ENCODE measurements at places on chromosomes 16 and 17.

GRCh38 chr17:81961087-81961511 is at the start of gene NOTUM:
Gene NOTUM (minus strand): TSS chr17:81961187. CDS start chr17:81960909, 278 bp downstream.
- no peak for DNase-seq

- no peak for DNase-seq
Observed at GRCh38 chr17:57855391-57856035, 5.7 kb upstream of the MRPS23 start.

DNA sequence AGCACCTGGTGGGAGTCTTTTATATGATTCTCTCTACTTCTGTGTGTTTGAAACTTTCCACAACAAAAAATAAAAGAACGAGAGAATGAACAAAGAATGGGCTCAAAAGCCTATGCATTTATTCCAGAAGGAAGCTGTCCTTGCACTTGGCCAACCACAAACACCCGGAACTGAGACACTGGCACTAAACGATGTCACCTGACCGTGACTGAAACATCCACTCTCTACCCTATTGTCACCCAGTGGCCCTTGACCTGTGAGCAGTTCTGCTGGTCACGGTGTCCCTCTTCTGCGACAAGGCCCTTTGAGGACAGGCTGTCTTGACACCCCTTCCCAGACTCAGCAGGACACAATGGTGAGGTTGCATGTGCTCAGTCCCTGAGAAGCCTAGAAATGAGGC is 56.6 kb downstream of the TEKT5 start:
- no peak for DNase-seq

DNA sequence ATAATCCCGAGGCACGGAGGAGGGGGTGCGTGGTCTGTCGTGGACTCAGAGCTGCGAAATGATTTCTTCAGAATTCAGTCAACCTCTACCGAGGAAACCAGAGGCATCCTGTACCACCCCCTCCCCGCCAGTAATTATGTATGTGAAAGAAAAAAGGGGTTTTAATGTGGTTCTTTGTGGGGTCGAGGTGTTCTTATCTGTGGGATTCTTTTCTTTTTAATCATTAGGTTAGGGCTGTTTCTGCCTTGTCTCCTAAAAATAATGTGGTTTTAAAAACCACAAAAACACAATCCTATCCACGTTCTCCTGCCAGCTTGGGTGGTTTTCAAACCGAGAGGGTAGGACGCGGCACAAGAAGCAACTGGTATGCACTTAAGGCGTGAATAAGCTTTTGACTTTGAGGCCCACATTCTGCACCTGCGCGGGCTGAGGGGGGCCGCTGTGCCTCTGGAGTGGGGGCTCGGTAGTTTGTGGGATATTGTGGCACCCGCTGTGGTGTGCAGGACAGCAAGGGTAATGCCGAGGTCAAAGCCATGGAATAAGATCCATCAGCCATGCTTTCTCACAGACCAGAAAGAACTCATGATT is 1.0 kb downstream of the SLC47A1 start:
- DNase-seq, result no peak

GRCh38 chr16:31529937-31530312 is 2.2 kb downstream of the AHSP start:
- no peak for DNase-seq

All from activated naive CD4-positive, alpha-beta T cell (primary cell).